ENCODE measurements at places on chromosomes 1 and 21.
A peak's percentile ranks its signal among the peaks of the same experiment; 100 is the strongest.

GRCh38 chr1:177873238-177873637, 96.6 kb downstream of the SEC16B start:
- no peak for DNase-seq

GRCh38 chr1:8603220-8603616, 214.2 kb downstream of the RERE start:
- DNase-seq, result peak; percentile 99

DNA sequence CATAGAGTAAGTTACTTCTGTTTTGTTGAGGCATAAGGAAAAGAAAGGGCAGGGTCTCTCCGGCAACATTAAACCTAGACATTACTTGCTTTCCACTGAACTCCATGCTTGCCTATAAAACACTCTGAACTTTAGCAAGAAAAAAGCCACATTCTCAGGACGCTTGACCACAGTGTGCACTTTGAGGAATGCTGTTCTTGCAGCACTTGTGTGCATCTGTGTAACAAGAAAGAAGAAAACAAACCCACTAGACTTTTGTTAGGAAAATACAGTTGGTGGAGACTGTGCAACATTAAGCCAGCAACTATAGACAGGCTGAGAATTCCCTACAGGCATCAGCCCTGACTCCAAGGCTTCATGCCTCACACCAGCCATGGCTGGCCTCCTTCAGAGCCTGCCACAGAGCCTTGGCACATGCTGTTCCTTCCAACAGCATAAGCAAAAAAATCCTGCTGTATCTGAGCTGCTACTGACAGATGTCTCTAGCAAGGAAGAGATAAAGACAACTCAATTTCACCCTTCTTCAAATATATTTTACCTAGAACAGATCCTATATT, 5.8 kb downstream of the PDZK1 start:
- DNase-seq, result no peak

DNA sequence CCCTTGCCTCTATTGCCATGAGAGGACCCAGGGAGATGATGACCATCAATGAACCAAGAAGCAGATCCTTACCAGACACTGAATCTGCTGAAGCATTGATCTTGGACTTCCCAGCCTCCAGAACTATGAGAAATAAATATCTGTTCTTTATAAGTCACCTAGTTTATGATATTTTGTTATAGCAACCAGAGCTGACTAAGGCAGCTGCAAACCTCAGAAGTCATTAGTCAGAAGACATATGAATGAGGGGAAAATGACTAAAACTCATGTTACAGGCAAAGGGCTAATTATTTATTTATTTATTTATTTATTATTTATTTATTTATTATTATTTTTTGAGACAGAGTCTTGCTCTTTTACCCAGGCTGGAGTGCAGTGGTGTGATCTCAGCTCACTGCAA, 321.1 kb downstream of the TGFB2 start:
- DNase-seq, result no peak

- no peak for DNase-seq
These were observed 323.3 kb upstream of the LYPLAL1 start for GRCh38 chr1:218850367-218850766.

GRCh38 chr1:230677200-230677599, 34.9 kb downstream of the COG2 start:
- no peak for DNase-seq

GRCh38 chr1:40945491-40945973, 34.0 kb upstream of the CTPS1 start:
- no peak for DNase-seq

- DNase-seq, result no peak
These were observed 106.4 kb upstream of the DPYD start for GRCh38 chr1:98027103-98027705.

DNA sequence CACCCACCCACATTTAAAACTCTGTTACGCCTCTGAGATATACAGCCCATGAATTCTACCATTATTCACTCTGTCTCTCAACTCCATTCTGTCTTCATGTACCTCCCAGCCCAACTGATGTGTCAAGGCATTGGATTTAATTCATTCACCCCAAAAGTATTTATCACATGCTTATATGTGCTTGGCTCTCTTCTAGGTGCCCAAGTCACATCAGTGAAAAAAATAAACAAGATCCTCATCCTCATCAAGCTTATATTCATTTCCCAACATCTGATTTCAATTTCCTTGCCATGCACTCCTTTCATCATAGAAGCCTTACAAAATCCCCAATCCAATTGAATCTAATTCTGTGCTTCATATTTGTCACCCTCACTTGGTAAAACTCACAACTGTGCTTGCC, 967.6 kb downstream of the LTN1 start:
- DNase-seq, result no peak

DNA sequence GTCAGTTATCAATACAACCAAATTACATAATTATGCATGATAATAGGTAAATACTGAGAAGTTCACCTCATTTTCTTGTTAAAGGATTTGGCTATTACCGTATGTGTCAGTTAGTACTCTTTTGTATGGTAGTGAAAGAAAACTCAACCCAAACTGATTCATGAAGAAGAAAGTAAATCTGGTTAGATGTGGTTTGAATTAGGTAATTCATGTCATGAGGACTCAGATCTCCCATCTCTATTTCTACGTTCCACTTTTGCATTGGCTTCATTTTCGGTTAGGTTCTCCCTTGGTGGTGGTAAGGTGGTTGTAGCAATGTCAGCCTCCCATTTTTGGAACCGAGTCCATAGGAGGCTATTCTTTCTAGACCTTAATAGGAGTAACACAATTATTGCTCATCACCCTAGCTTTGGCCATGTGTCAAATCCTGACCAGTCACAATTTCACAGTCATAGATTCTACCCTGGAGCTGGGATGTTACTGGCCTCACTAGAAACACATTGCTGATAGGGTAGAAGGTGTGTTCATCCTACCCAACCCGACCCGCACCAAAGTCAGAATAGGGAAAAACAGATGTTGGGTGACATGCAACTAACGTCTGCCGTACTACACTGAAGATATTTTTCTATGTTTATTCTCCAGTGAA, 97.6 kb downstream of the OSBPL9 start:
- no peak for DNase-seq
